ENCODE measurements at places on chromosomes 16 and 17.

- no peak for DNase-seq
These were observed 22.1 kb upstream of the HNF1B start for GRCh38 chr17:37766971-37767370.

DNA sequence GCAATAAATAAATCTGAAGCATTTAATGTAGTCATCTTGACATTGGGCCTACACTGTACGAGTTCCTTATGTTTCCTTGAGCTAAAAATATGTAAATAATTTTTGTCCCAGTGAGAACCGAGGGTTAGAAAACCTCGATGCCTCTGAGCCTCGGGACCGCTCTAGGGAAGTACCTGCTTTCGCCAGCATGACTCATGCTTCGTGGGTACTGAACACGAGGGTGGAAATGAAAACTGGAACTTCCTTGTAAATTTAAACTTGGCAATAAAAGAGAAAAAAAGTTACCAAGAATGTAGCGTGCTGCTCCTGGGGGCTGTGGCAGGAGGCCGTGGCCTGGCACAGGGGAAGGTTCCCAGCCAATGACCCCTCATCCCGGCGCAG is 74.1 kb downstream of the SOCS1 start:
- DNase-seq = no peak

- DNase-seq = no peak
These were observed 9.4 kb downstream of the C17orf100 start for GRCh38 chr17:6660805-6661463.

DNA sequence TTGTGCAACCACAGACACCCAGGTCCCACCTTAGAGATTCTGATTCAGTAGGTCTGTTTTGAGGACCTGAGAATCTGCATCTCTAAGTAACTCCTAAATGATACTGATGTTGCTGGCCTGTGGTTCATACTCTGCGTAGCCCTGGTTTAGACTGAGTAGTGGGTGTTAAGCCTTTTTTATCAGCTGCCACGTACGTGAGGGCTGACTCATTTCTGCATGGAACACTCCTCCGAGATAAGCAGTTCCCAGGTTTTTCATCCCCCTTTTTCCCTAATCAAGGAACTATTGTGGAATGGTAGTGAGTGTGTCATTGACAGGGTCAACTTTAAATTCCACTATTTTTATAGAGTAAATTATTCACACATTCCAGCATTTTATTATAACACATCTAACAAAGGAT is 26.1 kb downstream of the CDRT4 start:
- DNase-seq = no peak

DNA sequence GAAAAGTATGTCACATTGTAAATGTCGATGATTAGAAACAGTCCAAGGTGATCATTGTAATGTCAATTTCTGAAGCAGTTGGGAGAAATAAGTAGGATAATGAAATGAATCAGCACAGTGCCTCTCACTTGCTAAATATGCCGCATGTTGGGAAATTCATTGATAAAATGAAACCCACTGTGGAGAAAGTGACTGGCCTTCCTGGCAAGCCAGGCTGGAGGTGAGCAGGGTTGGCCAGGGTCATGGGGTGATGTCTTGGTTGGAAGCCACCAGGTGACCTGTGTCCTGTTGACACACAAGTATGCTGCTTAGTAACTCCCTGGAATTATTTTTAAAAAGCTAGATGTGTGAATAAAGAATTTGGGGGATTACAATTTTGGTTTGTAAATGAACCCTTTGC is 14.9 kb upstream of the WNT9B start:
- DNase-seq = no peak

DNA sequence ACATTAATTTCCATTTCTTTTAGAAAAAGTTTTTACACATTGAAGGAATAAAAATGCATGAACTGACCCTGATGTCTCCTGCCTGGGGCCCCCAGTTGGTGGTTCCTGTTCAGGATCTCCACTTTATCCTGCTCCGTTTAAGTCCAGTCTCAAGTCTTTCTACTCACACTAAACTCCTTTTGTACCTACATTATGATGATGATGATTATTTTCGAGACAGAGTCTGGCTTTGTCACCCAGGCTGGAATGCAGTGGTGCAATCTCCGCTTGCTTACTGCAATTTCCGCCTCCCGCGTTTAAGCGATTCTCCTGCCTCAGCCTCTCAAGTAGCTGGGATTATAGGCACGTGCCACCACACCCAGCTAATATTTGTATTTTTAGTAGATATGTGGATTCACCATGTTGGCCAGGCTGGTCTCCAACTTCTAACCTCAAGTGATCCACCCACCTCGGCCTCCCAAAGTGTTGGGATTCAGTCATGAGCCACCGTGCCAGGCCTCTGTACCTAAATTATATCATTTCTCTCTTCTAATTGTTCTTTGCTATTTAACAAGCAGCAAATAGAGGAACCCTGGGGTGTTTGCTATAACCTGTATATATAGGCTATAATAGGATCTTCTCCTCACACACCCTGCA is 2.2 kb upstream of the FOXK2 start:
- DNase-seq = peak; percentile 84

DNA sequence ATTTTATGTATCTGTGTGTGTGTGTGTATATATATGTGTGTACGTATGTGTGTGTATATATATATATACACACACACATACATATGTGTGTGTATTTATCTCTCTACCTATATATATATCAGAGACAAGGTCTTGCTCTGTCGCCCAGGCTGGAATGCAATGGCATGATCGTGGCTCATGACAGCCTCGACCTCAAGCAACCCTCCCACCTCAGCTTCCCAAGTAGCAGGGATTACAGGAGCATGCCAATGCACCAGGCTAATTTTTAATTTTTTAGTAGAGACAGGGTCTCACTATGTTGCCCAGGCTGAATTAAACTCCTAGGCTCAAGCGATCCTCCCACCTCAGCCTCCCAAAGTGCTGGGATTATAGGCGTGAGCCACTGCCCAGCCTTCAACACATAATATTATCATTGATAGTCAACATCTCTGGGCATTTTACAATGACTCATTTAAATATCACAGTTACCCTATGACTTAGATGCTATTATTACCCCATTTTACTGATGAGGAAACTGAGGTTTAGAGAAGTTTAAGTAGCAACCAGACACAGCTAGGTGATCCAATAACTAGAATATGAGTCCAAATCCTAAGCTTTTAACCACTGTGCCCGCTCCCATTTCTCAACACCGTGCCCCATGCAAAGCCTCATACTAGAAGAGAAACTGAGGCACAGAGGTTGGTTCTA is 24.3 kb downstream of the G6PC3 start:
- no peak for DNase-seq

GRCh38 chr17:81020767-81021497 is 14.0 kb upstream of the BAIAP2 start:
- DNase-seq = no peak

GRCh38 chr16:85683363-85683762 is 5.4 kb downstream of the GINS2 start:
- no peak for DNase-seq

DNA sequence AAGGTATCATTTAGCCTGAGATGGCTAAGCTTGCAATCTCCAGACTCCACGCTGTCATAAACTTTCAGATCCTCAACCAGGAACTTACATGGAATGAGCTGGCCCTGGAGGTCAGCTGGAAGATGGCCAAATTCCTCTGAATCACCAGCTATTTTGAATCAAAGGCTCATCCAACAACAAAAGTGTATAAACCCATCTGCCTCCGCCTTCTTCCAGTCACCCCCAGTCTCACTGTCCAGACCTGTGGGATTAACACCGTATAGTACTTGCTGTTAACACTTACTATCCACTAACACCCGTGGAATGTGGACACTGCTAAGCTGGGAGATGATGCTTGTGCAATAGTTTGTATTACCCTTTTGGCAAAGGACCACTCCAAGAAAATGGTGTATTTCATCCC is 1.9 kb upstream of the LCMT1 start:
- DNase-seq = no peak

GRCh38 chr17:76820561-76820960 is 47.6 kb upstream of the MGAT5B start:
- no peak for DNase-seq

DNA sequence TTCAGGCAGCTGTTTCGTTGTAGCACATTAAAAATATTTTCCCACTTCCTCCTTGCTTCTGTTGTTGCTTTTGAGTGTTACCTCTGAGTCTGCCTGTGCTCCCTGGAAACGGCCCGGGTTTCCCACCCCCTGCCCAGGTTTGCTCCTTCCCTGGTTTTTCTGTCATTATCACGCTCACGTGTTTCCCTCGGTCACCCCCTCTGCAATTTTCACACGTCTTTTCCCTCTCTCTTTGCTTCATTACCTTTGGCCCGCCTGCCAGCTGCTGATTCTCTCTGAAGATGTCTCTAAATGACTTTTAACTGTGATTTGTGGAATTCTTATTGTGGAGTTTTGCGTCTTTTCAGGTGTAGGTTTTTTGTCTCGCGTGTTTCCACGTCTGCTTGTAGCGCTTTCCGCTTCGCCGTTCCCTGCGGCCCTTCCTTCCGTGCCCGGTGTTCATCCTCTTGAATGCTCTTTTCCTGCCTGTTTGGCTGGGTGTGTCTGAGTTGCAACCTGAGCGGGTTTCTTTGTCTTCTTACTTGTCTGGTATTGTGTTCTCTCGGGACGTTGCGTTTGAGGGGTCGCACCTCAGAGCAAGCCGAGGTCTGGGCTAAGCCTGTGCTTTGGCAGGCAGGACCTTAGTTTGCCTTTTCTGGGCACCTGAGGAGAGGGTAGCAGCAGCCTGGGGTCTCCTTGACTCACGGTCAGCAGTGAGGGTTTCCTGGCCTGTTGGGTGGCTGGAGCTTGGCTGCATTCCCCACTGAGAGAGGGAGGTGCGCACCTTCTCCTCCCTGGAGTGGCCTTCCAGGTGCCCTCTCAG is 96.3 kb upstream of the ZNF750 start:
- no peak for DNase-seq

DNA sequence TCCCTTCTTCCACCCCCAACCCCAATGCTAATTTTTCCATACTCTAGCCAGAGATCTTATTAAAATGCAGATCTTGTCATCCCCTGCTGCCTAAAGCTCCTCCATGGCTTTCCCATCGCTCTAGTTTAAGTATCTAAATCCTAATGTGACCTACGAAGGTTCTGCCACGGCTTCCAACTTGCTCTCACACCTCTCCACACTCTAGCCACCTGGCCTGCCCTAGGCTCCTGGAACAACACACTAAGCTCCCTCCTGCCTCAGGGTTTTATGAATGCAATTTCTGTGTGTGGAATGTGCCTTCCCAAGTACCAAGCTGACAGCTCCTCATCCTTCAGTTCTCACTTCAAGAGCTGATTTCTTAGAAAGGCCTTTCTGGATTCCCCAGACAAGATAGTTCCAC is 16.6 kb downstream of the NXPH3 start:
- no peak for DNase-seq

DNA sequence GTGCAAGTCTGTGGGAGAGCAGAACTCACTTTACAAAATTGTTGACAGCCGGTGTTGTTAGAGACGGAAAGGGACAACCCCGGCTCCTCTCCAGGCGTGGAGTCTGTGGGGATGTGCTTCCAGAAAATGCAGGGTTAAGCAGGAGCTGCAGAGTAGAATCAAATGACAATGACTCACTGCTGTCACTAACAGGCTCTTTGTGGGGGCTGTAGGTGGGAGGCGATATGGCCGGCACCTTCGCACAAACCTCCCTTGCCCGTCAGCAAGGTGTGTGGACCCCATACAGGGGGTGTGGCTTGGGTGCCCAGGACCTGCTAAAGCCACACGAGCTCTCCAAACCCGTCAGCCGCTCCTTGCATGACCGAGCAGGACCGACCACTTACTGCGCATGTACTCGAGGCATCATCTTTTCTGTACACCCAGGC is 5.8 kb downstream of the PDK2 start:
- DNase-seq = no peak

DNA sequence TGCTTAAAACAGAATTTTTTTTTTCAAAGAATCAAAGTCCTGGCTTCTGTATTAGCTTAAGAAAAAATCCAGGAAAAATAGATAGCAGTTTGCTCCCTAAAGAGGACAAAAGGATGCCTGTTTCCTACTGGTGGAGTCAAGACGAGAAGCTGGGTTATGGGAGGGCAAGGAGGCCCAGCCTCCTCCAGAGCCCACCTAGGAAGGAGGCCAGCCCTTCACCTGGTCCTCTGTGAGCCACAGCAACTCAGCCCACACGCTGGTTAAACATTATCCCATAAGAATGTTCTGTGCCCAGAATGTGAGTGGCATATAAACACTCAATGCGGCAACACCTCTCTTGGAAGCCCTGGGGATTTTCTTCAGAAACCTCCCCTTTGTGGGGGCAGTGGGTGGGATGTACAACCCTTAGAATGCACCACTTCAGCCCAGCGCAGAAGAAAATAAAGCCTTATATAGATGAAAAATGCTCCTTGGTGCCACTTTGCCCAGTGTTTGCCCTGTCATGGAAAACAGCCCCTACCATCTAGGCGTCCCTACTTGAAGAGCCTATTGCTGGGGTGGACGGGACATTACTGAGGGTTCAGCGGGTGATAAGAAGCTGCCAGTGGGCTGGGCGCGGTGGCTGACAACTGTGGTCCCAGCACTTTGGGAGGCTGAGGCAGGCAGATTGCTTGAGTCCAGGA is 48.0 kb downstream of the TEKT5 start:
- no peak for DNase-seq

DNA sequence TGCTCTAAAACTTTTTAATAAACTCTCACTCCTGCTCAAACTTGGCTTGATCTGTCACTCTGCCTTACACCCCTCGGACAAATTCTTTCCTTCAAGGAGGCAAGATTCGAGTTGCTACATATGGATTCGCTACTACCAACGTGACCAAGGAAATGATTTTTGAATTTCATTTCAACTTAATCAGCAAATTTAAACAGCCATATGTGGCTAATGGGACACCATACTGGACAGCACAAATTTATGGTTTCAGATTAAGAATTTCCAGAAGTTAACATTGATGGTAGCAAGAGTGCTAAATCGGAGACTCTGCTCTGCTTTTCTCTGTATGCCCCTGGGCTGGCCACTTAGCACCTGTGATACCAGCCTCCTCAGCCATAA is 318.2 kb upstream of the PSMD7 start:
- DNase-seq = no peak

GRCh38 chr16:57235128-57236021 is 9.7 kb upstream of the ARL2BP start:
- no peak for DNase-seq

DNA sequence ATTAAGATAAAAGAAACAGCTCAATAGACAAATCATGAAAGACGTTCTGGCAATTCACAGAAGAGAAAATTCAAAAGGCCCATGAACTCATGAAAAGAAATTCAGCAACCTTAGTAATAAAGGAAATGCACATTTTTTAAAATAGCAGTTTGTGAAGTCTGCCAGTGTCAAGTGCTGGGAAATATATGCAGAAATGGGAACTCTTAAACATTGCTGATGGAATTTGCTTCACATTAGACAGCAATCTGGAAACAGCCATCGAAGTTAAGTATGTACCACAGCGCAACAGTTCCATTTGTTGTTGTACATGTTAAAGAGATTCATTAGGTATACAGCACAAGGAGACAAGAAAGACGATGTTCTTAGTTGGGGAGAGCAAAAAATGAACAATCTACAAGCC is 319.4 kb upstream of the SALL1 start:
- DNase-seq = no peak

DNA sequence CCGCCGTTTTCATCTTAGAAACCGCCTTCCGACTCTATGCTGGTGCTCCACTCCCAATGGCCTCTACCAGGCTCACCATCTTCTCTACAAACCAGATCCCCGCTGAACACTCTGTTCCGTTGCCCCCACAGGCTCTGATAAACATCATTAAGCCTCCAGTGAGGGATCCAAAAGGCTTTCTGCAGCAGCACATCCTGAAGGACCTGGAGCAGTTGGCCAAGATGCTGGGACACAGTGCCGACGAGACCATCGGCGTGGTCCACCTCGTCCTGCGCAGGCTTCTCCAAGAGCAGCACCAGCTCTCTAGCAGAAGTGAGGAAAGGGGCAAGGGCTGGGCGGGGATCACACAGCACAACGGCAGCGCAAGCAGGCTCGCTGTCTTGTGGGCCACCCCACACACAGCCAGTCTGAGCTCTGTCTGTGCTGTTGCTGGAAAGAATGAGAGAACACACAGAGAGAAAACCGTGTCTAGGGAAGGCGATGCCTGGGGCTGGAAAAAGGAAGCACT is 33.5 kb upstream of the ENDOV start:
- no peak for DNase-seq

Measured in NCI-H146 (cell line).